ENCODE measurements at places on chromosomes 4 and X. TPM values are rescaled to one million over a fixed set of nuclear protein-coding genes. Genes with fewer than 3 reads are reported as not detected.

Gene CAPN6
- 5.2 TPM for total RNA-seq

Gene ZFYVE28
- 0.70 TPM for total RNA-seq

Gene SSR4
- 373 TPM for total RNA-seq

Gene CYTL1
- not detected for total RNA-seq

Gene PAGE5
- not detected for total RNA-seq

Gene TCEAL6
- total RNA-seq: not detected
